ENCODE measurements at places on chromosomes 4 and X.

DNA sequence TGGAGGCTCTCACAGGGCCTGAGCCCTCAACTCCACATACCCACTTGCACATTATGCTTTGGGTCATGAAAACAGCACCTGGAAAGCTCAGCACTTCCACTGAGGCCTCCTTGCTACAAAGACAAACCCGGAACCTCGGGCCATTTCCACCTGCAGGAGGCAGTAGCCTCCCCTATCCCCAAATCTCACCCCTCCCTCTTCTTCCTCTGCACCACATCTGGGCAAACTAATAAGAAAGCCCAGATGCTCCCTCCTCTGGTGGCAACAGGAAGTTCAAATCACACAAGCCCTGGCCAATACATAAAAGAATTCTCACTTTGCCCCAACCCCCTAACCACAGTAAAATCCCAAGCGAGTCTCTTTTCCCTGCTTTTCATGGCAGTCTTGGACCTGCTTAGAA is 136.4 kb downstream of the MAPK10 start:
- DNase-seq: peak; percentile 35

DNA sequence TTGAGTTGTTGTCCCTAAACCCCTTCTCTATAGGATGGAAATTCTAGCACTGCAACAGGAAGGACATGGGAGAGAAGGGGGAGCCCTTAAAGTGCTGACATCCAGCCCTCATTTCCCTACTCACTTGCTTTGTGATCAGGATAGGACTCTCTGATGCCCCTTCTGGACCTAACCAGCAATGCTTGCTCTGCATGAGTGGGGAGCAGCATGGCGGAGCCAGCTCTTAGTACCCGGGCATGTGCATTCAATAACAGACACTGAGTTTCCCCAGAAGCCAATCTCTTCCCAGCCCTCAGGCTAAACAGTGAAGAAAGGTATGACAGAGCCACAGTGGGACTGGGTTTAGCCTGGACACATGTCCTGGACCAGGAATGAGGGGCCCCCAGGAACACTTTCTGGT is 14.0 kb downstream of the SOD3 start:
- DNase-seq: peak; percentile 8

GRCh38 chr4:11496351-11496829 is 67.7 kb upstream of the HS3ST1 start:
- DNase-seq: no peak

DNA sequence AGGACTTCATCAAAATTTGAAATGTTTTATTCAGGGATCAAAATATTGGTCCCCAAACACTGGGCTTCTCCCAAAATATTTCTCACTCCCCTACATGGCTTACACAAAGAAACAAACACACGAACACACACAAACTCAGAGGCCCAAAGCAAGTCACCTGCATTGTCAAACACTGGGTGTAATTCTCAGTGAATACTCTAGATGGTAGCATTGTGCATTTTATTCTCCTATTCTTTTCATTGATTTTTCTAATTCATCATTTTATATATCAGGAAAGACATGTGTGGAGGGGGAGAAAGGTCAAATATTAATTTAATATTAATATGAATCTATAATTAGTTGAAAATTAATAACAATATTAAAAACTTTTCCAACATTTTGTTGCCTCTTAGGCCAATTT is 72.3 kb upstream of the TNMD start:
- DNase-seq: peak; percentile 0

- peak; percentile 9 for DNase-seq
Measured at GRCh38 chrX:71541210-71542022, 8.5 kb downstream of the OGT start.

GRCh38 chr4:132276989-132277388 is 872.1 kb upstream of the PCDH10 start:
- DNase-seq: no peak

Data from erythroblast (primary cell).